ENCODE measurements at places on chromosomes 12 and 14.

DNA sequence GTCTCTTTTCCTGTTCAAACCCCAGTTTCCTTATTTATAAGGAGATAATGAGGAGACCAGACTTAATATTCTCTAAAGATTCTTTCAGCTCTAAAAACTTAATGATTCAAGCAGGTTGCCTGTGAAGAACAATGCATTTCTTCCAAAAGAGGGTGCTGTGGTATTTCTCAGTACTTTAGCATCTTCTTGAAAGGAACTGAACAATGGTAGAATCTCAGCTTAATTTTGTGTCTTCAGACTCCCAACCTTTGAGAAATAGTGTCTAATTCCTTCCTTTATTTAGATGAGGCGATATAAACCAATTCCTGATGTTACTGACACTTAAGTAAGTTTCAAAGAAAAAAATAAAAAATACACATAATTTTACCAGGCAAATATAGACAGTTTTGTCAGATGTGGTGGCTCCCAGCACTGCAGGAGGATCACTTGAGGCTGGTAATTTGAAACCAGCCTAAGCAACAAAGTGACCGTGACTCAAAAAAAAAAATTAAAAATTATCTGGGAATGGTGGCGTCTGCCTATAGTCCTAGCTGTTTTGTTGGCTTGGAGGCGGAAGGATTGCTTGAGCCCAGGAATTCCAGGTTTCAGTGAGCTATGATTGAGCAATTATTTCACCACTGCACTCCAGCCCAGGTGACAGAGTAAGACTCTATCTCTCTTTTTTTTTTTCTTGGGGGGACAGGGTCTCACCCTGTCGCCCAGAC, 76.9 kb upstream of the PSMA6 start:
- no peak for DNase-seq

GRCh38 chr14:102507857-102508312, 1.7 kb downstream of the ANKRD9 start:
- no peak for DNase-seq

DNA sequence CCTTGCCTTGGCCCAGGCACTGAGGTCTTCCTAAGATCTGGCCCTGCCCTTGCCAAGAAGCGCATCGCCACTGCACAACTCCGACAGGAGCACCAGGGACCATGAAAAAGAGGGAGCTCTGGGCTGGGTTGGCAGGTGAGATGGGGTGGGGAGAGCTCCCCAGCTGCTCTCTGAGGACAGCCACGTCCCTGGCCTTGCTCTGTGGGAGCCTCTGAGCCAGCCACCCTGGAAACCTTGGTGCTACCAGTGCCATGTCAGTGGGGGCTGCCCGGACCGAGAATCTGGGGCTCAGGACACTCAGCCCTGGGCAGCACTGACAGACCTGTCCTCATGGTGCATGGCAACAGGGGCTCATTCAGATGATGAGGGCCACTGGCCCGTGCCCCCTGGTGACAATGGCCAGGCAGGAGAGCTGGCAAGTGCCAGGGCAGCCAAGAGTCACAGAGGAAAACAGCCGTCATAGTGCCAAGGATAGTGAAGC, 134.8 kb downstream of the ZFP36L1 start:
- DNase-seq = no peak

GRCh38 chr12:9755567-9755966, 5.1 kb downstream of the CD69 start:
- DNase-seq = no peak

DNA sequence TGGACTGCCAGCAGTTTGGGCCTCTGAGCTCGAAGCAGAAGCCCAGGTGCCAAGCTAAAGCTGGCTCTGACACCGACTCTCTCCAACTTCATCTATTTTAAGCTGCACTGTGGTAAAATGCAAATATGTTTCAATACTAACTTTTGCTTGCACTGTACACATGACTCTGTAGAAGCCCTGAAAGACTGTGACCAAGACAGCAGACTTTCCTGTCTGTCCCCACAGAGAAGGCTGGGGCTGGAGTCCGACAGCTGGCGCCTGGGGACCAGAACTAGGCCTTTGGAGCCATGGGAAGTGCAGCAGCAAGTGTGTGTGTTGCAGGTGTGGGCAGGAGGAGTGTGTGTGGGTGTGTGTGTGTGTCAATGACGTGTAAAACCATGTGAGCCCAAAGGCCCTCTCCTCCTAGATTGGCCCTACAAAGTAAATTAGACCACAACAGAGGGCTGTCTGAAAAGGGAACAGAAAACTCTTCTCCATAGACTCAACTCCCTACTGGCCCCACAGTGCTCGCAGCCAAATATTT, 16.4 kb upstream of the RAB35 start:
- DNase-seq = no peak

DNA sequence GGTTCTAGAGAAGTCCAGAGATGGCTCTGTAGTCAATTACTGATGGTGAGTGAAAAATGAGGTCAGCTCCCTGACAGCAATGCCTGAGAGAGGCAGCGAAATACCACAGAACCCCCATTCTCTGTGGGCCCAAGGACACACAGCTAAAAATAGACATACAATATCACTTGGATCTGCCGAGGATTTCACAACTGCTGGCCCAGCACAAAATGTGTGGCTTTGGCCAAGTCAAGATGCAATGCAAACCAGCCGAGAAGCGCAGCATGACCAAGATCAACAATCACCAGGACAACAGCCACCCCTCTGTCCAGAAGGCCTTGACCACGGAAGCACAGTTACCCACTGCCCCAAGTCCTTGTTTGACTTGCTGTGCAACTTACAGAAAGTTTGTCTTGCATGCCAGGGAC, 52.2 kb downstream of the CKAP4 start:
- no peak for DNase-seq

DNA sequence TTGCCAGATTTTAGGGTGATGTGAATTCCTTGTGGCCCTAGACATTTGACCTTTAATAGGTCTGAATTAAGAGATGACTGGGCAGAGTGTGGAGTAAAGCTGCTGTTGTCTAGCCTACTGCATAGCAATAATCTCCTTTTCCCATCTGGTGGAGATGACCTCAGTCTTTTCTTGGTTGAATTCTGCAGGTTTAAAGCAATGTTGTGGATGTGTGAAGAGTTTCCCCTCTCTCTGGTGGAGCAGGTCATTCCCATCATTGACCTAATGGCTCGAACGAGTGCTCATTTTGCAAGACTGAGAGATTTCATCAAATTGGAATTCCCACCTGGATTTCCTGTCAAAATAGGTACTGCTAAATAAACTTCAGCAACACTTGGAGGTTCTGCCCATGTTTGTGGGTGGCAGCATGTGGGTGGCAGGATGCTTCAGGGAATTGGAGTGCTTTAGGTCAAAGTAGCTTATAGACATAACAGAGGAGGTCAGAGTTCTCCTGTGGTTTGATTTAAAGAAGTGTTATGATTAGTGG, 19.0 kb downstream of the C12orf76 start:
- no peak for DNase-seq

- no peak for DNase-seq
These were observed 5.2 kb upstream of the ZNF385A start for GRCh38 chr12:54389607-54390175.

- DNase-seq = no peak
These were observed 42.7 kb upstream of the SLC6A15 start for GRCh38 chr12:84955298-84955697.

GRCh38 chr14:102591372-102591943, 991 bp upstream of the RCOR1 start:
- peak; percentile 6 for DNase-seq

GRCh38 chr12:12721814-12722434, 4.8 kb downstream of the CDKN1B start:
- DNase-seq = no peak

DNA sequence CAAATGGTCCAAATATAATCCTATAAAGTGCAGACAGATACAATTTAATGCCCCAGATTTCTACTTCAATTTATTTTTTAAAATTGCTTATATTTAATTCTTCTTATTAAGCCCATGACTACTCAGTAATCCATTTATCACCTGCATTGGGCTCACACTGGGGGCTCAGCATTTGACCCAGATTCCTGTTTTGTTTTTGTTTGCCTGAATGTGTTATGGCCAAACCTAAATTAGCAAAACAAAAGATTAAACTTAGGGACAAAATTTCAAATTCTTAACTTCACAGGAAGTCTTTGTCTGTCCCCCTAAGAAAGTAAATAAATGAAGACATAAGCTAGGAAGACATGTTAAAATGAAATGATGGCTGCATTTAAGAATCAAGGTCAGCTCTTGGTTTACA, 322.3 kb downstream of the RMST start:
- DNase-seq = no peak

Measured in effector memory CD8-positive, alpha-beta T cell (primary cell).